ENCODE measurements at places on chromosomes 11 and 22.
A peak's percentile ranks its signal among the peaks of the same experiment; 100 is the strongest.

GRCh38 chr11:83118814-83119213 lies 38.1 kb upstream of the PCF11 start:
- DNase-seq = no peak

DNA sequence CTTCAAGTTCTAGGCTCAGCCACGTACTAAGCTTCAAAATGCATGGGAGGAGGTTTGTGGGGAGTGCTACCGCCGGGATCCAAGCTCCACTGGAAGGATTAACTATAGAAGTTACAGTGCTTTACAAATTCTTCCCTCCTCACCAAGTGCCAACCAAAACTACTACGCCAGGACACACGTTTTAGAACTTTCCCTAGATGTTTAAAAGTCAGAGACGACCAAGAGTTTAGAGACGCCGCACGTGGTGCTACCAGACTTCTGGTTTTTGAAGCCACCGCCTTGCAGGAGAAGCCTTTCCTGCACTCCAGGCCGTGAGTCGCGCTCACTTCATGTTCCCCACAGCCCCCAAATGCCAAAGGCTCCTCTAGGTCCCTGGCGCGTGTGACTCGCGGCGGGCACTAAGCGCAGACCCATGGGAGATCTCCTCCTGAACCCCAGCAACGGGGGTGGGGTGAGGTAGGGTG lies 734 bp downstream of the SNU13 start:
- DNase-seq = peak; percentile 36

- DNase-seq = no peak
Observed at GRCh38 chr11:59669611-59670009, 773 bp upstream of the PATL1 start.

DNA sequence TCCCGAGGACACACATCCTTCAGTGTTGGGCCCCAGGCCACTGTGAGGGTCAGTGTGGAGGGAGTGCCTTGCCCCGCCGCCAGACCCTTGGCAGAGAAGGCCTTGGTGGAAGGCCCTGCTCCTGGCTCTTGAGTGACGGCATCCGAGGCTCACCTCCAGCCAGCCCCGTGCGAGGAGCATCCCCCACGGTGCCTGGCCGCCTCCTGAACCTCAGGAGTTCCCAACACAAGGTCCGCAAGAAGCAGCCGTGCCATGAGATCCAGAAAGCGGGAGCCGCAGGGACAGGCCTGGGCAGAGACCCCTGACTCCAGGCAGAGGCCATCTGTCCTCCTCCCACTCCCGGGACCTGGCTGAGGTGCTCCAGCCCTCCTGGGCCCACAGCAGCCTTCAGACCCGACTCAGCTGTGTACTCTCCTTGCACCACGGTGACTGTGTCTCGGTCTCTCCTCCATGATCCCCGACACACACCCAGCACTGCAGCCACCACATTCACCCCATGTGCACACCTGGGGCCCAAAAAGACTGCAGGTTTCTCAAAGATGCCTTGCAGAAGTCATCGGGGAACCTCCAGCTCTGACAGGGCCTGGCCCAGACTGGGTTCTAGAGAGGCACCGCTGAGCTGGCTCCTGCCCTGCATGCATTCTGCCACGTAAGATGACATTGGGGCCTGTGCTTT lies 870.2 kb downstream of the BRD1 start:
- no peak for DNase-seq

DNA sequence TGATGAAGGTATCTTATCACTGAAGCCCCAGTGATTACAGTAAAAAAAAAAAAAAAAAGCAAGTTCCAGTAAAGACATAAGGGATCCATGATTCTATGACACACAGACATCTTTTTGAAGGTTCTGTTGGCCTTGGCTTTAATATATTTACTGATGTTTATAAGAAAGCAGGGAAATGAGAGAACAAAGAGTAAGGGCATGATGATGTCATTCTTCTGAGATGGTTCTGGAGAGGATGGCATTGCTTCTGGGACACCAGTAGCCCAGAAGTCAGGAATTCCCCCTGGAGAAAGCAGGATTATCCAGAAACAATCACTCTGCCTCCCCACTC lies 233.6 kb downstream of the FAM76B start:
- no peak for DNase-seq

All from MV-4-11 (cell line).